ENCODE measurements at places on chromosomes 6 and 20.

GRCh38 chr6:148681666-148682065 is 65.2 kb upstream of the UST start:
- DNase-seq, result no peak

GRCh38 chr6:52551483-52552277 is 25.2 kb downstream of the TRAM2 start:
- no peak for DNase-seq

DNA sequence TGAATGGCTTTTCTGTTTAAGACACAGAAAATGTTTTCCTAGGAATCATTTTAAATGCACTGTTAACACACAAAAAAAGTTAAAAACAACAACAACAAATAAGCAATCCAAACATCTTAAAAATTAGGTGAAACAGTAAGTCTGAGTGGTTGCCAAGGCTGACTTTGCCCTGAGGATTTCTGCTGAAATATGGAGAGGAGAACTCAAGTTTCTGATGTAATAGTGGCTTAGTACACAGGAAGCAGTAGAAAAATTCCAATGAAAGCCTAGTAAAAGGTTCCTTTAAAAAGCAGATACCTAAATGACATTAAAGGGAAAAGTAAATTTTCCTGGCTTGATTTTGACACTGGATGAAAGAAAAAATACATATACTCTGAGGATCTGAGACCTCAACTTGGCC is 184.2 kb downstream of the EPM2A start:
- no peak for DNase-seq

GRCh38 chr6:167973148-167973885 is 24.2 kb upstream of the KIF25 start:
- DNase-seq, result no peak

GRCh38 chr6:7787137-7787608 is 61.3 kb downstream of the BMP6 start:
- DNase-seq, result no peak

DNA sequence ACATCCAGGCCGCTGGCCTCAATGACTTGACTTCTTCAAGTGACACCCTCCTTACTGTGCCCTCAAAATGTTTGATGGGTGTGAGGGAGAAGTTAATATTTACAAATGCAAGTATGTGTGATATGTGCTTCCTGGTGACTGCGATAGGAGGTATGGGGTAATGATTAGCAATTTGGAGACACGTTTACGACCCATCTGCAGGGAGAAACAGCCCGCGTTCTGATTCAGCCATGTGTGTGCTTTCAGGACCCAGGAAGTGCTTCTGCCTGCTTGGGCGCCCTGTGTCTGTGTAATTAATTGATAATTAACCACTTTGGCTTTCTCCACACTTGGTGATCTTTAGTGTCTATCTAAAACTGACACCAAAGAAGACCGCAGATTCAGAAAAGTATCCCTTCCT is 25.0 kb downstream of the SIRPA start:
- no peak for DNase-seq

DNA sequence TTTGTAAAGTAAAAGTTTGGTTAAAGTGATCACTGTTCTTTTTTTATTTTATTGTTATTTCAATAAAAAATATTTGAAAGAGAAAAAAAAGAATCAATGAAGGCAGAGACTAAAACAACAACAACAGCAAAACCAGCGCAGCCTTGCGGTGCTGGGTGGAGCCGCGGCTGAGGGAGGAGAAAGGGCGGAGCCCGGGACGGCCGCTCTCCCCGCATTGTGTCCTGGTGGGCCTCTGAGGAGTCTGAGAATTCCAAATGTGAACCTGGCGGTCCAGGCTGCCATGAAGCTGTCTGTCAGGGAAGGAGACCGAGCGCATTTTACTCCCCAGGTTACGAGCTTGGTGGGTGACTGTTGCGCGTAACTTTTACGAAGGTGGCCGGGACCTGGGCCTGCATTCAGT is 43.2 kb downstream of the TMEM242 start:
- DNase-seq, result no peak

DNA sequence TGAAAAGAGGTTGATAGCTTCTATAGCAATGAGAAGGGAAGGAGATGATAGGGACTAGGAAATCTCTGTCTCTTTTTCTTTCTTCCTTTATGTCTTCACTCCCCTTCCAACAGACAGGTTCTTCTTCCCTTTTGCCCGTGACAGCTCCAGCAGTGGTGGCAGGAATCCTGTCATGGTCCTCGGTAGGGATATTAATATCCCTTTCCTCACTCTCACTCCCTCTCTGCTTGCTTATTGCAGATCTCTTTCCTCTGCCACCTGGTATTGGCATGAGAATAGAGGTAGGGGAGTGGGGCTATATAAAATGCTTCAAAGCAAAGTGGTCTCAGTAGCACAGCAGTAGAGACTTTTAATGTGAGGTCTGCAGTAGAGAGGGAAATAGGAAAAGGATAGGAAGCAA is 19.7 kb downstream of the RAD21L1 start:
- no peak for DNase-seq

GRCh38 chr6:101396548-101397173 is 3.2 kb downstream of the GRIK2 start:
- no peak for DNase-seq

DNA sequence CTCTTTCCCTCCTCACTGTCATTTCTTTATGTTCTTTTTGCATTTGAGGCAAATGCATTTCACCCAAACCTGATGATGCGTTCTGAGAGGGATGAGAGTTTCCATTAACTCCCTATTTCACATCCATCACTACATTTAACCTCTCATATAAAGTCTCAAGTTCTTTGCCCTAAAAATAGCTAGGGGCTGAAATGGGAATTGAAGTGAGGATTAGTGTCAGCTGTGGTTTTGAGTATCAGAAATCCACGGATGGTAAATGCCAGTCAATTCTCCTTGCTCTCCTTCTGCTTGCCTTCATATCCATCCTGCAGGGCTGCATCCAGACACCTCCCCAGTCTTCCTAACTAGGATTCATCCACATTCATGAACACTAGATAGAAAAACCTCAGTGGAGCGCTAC is 10.0 kb upstream of the DTNBP1 start:
- DNase-seq, result no peak

DNA sequence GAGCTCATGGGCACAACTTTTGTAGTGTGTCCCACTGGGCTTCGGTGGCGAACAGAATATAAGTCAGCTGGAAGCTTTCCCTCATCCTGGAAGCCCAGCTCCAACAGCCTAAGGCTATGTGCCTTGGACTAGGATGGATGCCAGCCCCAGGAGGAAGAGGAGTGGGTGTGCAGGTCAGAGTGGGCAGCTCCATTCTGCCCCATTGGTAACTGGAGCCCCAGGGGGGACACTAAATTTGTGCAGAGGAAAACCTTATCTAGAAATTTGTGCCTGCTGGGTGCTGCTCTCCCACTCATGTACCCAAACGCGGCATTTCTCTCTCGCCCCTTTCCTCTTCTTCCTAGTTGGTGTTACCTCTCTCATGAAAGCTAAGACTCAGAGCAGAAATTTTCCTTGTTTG is 253.9 kb upstream of the MAN1A1 start:
- DNase-seq, result no peak
